ENCODE measurements at places on chromosomes 2 and 18.

DNA sequence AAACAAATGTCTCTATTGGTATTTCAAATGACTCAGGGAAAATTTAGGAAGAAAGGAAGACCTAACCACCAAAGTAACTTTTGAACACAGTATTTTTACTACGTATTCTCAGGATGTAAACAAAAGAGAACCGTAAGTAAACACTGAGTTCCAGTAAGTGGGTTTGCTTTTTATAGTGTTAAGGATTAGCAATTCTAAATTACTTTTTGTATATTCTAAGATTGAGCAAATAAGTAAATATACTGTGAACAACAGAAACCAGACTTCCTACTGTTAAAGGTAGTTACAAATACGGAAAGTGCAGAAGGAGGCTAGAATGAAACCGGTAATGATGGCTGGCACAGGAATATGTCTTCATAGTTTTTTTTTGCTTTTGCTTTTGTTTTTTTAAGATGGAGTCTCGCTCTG is 31.5 kb downstream of the SESTD1 start:
- DNase-seq, result no peak

DNA sequence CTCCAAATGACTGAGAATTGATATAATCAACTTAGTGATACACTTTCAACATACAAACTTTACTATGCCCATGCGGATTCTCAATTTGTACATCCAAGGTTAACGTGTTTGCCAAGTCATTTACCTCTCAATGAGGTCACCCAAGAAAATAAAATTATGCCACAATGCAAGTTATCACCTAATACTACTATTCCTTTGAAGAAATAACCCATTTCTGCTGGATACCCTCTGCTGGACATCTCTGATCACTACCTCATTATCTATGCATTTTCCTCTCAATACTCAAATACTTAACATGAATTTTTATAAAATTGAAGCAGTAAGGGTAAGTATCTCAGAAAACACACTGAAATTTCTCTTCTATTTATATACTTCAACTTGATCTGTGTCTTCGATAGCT is 12.7 kb downstream of the HNRNPLL start:
- no peak for DNase-seq

DNA sequence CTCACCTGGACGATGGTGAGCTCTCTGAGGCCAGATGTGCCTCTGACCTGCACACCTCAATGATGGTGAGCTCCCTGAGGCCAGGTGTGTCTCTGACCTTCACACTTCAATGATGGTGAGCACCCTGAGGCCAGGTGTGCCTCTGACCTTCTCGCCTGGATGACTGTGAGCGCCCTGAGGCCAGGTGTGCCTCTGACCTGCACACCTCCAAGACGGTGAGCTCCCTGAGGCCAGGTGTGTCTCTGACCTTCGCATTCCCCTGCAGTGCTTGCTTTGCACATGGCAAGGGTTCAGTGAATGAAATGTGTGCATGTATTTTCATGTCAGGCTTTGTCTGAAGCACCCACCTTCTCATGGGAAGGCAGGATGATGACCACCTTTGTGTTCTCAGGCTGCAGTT is 95.5 kb downstream of the PTGR3 start:
- DNase-seq, result no peak

DNA sequence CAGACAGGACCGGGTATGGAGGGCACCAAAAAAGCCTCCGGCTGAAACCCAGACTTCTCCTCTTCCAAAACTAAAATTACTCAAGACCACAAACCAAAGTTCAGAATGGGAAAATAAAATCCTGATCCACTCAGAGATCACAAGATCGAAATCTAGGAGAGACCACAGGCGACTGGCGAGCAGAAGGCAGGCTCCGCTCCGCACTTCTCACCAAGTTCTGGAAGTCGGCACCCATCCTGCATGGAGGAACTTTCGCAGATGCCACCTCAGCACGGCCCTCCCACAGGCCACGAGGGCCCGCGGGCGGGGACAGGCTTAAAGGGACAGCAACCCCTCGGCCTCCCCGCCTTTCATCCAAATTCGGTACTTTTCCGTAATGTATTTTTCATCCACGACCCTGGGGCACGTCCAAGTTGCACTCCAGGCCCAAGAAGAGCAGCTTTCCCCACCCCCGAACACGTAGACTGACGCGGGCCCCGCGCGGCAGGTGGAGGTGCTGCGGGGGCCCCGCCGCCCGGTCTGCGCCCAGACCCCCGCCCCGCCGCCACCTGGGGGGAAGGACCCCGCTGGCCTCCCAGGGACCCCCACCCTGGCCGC is 43.7 kb downstream of the HDLBP start:
- no peak for DNase-seq

GRCh38 chr2:15967415-15968279 is 27.3 kb downstream of the MYCN start:
- DNase-seq, result no peak

- DNase-seq, result no peak
Measured at GRCh38 chr2:238286551-238286950, 1.9 kb downstream of the PER2 start.

DNA sequence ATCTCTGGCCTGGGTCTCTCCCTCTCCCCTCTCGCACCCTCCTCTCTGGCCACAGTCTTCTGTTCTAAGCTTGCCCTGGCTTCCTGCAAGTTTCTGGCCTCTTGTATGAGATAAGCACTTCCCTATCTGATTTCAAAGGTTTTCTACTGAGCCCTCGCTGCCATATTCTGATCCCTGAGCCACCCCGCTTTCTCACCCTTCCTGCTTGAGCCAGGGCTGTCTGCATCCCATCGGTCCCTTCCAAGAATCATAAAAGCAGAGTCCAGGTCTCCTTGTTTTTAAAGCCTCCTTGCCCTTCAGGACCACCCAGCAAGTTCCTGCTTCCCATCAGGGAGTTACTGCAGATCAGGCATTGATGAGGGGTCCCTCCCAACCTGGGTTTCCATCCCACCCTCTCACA is 110.2 kb downstream of the PRKCE start:
- DNase-seq, result no peak

GRCh38 chr2:65024149-65024829 is 31.9 kb upstream of the CEP68 start:
- DNase-seq, result no peak

DNA sequence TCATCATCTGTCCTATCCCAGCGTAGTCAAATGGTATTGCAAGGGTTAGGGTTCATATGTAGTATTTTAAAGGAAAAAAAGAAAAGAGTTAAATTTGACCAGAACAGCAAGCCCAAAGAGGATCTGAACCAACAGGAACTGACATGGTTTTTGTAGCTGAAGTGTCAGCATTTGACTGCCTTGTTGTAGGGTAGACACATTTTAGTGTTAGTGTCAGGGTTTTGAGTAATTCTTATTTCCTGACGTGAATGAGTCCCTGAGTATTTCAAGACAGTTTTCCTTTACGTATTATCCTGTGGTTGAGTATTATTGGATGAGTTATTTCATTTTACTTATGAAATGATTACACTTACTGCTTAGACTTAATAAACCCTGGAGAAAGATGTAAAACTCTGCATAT is 173.3 kb upstream of the ZEB2 start:
- no peak for DNase-seq

DNA sequence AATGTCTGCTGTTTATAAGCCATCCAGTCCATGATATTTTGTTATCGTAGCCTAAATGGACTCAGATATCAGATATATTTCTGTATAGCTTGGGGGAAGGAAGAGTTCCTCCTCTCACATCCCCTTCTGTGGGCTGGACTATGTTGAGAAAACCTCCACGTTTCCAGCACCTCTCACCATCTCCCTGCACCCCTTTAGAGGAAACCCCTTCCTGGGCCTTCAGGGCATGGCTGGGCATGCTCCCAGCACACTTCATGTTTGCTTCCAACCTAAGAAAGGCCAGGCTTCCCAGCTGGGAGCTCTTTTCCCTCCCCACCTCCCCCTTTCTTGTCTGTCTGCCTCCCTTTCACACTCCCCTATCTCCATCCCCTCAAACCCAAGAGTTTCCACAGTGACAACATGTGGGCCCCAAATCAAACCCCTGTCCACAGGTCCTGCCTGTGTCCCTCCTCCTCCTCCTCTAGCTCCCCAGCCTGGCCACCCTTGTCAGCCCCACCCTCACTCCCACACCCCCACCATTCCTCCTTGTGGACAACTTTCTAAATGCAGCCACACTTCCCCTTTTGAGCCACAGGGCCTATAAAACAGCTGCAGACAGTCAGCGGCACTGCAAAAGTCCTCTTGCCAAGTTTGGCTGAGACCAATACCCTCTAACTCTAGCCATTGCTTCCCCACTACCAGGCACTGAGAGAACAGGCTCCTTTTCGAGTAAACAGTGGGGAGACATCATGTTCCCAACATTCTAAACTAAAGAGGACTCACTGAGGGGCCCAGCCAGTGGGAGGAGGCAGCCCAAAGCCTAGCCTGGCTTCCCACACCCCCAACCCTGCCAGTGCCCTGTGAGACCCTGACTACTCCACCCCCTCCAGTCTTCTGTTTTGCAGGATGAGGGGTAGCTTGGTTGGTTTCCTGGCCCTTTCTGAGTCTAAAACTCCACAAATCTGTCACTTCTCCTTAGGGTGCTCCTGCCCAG is 120.5 kb downstream of the ZFP36L2 start:
- DNase-seq, result no peak

DNA sequence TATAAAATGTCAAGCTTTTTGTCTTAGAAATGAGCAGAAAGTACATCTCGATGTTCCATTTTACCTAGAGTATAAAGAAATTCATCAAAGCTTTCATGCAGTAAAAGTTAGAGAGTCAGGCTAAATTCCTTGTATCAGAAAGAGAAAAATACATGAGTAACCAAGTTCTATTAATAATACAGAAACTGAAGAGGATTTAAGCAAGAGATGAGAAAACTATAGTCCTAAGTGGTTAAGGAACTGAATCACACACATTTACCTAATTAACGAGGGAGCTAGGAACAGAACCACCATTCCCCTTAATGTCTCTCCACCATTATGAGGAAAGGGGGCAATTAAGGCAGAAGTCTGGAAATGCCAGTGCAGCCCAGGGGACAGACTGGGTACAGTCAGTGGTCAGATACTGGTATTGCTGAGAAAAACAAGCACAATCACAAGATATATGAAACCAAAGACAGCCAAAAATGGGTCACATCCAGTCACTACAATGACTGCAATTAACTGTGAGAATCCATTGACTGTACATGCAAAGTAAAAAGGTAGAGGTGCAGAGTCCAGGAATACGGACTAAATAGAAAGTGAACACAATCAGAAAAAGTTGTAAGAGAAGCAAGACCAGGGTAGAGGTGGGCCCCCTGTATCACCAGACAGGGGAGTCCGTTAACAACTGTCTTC is 23.9 kb downstream of the MAP4K3 start:
- DNase-seq, result no peak

DNA sequence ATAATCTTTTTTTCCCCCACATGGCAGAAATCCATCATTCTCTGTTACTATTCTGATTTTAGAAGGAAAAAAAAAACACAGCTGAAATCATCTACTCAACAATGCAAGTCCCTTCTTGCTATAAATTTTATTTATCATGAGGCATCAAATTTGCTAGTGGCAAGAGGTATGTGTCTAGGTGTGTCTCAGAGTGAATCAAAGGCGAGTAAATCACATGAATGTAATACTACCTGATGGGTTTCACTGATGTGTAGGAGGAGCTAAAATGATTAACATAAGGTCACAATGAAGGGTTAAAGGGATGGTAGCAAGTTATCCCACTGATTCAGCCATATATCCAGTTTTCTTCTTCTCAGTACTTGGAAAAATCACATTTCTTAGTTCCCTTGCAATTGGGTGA is 24.5 kb upstream of the PELI1 start:
- DNase-seq, result no peak

All from NCI-H2171 (cell line).